Germinal center (tissue), 1 donor: ENCODE measurements at places on chromosomes 7 and 10.

GRCh38 chr10:62306663-62307062 lies 38.0 kb upstream of the RTKN2 start:
- no peak for DNase-seq

- DNase-seq: no peak
Observed at GRCh38 chr10:132400041-132400546, 3.1 kb downstream of the PWWP2B start.

GRCh38 chr10:3935933-3936359 lies 150.9 kb upstream of the KLF6 start:
- no peak for DNase-seq

GRCh38 chr7:19530261-19530660 lies 178.6 kb downstream of the POLR1F start:
- DNase-seq: no peak

- DNase-seq: no peak
Observed at GRCh38 chr7:34057956-34058355, 152.6 kb downstream of the BMPER start.

DNA sequence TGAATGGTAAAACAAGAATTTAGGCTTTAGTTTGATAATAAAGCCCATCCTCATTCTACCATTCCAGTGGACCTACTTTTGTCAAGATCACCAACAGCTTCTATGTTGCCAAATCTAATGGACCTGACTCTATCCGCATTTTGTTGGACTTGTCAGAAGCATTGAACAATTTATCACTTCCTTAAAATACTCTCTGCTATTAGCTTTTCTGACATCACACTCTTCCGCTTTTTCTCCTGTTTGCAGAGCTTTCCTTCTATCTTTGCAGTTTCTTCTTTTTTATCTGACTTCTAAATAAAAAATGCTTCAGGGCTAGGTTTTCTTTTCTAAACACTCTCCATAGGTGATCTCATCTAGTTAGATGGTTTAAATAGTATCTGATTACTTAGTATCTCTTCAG lies 42.7 kb upstream of the SMIM30 start:
- DNase-seq: no peak

- no peak for DNase-seq
Observed at GRCh38 chr7:97015279-97015678, 9.4 kb downstream of the DLX5 start.

- DNase-seq: no peak
Observed at GRCh38 chr10:90149563-90149962, 448.2 kb downstream of the KIF20B start.

DNA sequence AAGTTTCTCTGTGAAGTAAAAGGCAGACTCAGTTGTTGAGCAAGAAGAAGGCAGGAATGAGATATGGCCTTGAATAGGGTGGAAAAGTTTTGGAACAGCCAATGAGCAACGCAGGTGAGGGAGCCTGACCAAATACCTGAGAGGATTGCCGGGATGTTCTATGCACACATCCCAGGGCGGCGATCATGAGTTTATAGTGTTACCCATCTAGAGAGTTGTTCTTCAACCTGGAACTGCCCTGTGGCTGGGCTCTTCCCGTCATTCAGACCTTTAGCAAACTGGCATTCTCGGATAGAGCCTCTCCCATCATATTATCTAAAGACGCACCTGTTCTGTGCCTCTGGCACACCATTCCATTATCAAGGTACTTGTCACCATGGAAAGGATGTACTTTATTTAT lies 103.0 kb upstream of the KIF5B start:
- no peak for DNase-seq

DNA sequence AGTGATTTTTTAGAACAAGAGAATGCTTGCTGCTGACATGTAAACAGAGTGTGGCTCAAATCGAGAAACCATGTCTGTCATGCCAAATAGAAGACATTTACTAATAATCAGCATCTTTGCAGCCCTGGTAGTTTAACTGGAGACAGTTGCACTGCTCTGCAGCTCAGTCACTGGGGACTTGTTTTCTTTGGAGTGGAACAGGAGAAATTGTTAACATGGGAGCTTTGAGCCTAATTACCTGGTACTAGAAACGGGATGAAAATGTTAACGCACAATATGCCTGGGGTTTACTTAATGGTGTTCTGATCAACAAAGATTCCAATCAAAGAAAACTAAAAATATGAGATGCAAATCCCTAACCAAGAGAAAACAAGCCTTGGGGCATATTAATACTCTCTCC lies 153.5 kb downstream of the NRP1 start:
- DNase-seq: no peak

GRCh38 chr10:74882427-74882826 lies 56.0 kb downstream of the KAT6B start:
- DNase-seq: no peak

- DNase-seq: peak; percentile 66
Observed at GRCh38 chr7:55571511-55572377, 558 bp downstream of the VOPP1 start.

DNA sequence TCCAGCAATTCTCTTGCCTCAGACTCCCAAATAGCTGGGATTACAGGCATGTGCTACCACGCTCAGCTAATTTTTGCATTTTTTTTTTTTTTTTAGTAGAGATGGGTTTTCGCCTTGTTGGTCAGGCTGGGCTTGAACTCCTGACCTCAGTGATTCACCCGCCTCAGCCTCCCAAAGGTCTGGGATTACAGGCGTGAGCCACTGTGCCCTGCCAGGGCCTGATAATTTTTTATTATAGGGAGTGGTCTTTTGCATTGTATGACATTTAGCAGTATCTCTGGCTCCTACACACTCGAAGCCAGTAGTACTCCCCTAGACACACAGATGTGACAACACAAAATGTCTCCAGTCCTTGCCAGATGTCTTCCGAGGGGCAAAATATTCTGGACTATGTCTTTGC lies 124.0 kb downstream of the DKK1 start:
- no peak for DNase-seq

- DNase-seq: no peak
Observed at GRCh38 chr10:21272643-21273399, 252.7 kb downstream of the SKIDA1 start.

- DNase-seq: no peak
Observed at GRCh38 chr7:96649981-96650380, 59.7 kb downstream of the SEM1 start.

GRCh38 chr10:34031400-34031799 lies 696.9 kb upstream of the NRP1 start:
- DNase-seq: no peak

GRCh38 chr10:121426307-121426706 lies 171.9 kb downstream of the FGFR2 start:
- DNase-seq: no peak

- no peak for DNase-seq
Observed at GRCh38 chr7:68216051-68216450, 1219.4 kb downstream of the TYW1 start.

DNA sequence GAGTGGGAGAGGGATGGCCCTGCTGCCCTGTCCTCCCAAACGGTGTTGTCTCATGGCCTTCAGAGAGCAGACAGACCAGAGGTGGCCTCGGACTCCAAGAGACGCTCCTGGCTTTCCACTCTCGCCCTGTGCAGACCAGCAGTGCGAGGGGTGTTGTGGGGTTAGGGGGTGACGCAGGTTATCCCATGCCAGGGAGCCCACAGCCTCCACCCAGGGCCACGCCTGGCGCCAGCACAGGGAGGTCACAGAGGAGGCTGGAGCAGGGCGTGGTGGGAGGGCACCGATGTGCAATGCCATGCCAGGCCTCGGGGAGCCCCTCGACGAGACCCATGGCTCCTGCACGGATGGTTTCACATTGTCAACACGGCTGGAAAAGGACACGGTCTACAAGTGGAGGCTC lies 52.1 kb downstream of the INPP5A start:
- no peak for DNase-seq

DNA sequence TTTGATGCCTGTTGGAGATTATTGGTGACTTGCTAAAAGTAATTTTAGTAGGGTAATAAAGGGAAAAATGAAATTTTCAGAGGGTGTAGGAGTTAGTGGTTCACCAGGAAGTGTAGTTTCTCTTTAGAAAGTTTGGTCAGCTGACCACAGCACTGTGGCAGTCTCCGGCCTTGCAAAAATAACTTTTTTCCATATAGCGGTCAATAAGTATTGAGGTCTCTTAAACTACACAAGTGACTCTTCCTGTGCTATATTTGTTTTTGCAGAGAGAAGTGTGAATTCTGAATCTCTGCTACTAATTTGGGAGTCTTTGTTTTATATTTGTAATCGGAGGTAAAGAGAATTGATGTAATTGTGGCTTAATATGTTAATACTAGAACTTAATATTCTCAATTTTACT lies 24.3 kb downstream of the PTPN12 start:
- DNase-seq: no peak

DNA sequence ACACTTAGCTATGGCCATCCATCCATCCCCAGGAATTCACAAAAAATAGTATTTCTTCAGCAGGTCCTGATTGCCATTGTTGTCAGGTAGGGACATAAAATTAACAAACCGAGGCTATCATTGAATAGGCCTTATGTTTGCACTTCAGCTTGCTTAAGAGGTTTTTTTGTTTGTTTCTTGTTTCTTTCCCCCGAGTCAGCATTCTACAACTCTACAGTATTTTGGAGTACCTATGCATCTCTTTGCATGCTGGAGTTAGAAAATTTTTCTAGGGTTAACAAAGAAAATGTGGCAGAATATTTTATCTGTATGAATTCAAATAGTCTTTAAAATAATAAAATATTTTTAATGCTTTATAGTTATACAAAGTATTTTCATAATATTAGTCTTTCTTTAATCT lies 26.3 kb downstream of the CHRM2 start:
- no peak for DNase-seq

DNA sequence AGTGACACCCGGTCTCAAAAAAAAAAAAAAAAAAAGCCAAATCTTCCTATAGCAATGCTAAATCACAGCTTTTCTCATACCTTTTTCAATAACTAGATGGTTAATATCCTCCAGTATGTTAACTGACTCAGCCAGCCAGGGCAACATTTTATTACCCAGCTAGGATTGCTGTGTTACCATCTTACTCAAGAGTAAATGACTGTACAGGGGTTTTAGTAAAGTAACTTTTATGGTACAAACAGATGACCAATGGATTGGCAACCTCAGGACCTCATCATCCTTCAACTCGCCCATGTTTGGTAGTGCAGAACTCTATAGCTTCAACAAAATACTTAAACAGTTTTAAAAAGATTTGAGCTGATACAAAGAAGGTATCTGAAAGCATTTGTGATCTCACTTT lies 59.5 kb downstream of the HBP1 start:
- no peak for DNase-seq

GRCh38 chr7:49174396-49174795 lies 250.0 kb downstream of the CDC14C start:
- DNase-seq: no peak

DNA sequence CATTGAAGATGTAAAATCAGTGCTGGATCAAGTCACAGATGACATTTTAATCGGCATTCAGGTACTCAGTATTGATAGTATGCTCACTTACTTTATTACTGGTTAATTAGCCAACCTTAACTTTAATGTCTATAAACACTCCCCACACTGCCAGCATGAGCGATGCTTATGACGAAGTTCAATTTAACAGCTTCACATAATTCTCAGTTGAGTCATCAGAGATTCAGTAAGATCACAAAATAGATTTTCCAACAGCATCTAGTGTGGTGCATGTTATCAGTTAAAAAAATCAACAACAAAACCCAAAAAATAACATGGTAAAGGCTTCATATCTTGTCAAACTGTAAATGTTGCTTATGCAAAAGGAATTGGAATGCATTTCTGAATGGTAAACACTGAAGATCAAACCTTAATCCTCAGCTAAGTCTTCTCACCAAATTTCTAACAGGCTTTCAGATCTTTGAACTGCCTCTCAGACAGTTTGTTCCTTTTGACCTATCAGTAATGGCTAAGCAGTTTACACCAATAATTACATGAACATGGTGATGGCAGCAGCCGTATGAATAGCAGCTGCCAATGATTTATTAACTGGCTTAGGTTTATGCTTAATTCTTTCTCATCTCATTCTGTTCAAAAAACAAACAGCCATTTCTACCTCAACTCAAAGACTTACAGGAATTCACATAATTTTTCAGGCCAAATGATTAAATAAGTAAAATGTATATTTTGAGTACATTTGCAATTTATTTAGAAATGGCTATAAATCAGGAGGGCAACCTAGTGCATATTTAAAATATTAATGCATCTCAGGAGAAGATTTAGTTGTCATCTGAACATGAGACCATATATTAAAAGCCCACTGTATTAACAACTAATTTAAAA lies 98.5 kb downstream of the CABCOCO1 start:
- DNase-seq: no peak

DNA sequence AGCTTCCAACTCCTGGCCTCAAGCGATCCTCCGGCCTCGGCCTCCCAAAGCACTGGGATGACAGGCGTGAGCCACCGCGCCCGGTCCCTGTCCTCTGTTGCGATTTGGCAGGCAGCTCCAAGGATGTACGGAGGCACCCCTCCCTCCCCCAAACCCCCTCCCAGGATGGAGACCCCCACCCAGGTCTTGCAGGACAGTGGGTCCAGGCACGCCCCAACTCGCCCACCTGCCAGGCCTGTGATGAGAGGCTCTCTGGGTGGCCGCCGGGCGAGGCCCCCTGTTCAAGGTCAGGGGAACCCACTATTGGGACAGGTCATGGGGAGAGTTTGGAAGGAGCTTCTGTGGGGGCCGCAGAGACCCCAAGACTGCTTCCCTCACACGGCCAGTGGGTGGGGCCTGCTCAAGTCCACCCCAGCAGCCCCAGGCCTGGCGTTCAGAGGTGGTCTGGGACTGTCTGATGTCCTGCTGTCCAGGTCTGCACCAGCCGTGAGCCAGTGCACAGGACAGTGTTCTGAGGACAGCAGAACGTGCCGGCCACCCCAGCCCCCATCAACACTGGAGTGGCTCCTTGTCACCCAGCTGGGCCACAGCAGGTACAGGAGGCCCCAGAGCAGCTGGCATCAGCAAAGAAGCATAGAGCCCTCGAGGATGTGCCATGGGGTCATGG lies 2.5 kb downstream of the ADAP1 start:
- DNase-seq: no peak

- DNase-seq: no peak
Observed at GRCh38 chr7:111730476-111731300, 168.4 kb upstream of the IMMP2L start.

- DNase-seq: no peak
Observed at GRCh38 chr7:155816192-155816508, 3.9 kb upstream of the SHH start.

DNA sequence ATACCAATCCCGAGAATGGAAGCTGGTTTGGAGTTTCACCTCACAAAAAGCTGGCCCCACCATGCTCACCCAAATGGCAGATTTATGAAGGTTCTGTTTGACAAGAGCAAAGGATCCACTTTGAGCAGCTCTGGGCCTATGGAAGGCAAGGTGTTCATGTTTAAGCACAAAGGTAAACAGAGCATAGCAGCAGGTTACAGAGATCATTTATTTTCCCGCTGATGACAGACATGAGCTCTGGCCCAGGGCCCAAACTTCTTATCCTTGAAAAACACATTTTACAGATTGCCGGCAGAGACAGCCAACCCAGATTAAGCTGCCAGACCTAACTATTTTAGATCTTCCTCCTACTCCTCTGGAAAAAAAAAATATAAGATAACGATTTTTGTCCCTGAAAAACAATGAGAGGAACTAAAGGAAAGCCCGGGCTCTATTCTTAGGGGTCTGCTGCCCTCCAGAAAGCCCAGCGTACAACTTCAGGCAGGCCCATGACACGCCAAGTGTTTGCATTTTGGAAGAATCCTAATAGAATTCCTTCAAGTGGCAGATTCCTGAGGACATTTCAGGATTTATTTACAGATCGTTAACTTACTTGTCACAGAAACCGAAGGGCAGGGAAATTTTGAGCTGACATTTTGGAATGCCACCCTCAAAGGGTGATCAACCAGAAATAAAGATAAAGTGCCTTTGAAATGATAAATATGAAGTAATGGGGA lies 40.0 kb downstream of the SYPL1 start:
- DNase-seq: no peak
